ENCODE measurements at places on chromosomes 3 and 15.

GRCh38 chr3:59463253-59463652 is 413.4 kb upstream of the CFAP20DC start:
- no peak for DNase-seq

- no peak for DNase-seq
These were observed 28.3 kb downstream of the PTH1R start for GRCh38 chr3:46905661-46906451.

- DNase-seq, result no peak
These were observed 149.9 kb upstream of the RASGRP1 start for GRCh38 chr15:38714309-38715072.

DNA sequence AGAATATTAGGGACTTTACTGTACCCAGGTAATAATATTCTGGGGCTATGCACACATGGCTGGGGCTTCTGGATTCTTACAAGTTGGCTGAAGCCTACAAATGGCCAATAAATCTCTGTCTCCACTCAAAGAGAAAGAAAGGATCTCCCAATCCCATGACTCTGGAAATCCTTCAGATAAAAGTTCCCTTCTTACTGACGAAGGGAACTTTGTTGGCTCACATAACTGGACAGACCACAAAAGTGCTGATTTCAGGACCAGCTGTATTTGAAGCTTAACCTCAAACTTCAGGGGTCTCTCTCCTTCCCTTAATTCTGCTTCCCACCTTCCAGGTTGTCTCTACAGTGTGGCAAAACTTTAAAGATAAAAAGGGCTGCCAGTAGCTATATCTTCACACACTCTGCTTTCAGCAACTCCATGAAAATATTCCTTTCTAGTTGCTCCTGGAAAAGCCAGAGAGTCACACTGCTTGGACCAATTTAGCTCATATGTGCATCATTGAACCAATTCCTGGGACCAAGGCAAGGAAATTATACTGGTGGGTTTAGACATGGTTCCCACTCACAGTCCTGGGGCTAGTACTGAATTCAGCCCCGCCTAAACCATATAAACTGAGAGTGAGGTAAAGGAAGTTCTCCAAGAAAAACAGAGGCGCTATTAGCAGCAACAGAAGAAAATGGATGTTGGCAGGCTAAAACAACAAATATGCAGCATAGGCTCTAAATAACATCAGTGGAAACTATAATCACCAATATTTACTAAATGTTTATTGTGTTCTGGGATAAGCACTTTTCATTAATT is 290.0 kb upstream of the GADL1 start:
- no peak for DNase-seq

- DNase-seq, result no peak
These were observed 111.3 kb downstream of the MBNL1 start for GRCh38 chr3:152380043-152380442.

DNA sequence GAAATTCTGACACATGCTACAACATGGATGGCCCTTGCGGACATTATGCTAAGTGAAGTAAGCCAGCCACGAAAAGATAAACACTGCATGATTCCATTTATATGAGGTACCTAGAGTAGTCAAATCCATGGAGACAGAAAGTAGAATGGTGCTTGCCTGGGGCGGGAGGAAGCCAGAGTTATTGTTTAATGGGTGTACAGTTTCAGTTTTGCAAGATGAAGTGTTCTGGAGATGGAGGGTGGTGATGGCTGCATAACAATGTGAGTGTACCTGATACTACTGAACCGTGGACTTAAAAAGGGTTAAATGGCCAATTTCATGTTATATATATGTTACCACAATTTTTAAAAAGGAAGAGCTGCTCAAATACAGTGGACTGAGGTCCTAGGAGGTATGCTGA is 66.9 kb downstream of the SEMA5B start:
- no peak for DNase-seq

DNA sequence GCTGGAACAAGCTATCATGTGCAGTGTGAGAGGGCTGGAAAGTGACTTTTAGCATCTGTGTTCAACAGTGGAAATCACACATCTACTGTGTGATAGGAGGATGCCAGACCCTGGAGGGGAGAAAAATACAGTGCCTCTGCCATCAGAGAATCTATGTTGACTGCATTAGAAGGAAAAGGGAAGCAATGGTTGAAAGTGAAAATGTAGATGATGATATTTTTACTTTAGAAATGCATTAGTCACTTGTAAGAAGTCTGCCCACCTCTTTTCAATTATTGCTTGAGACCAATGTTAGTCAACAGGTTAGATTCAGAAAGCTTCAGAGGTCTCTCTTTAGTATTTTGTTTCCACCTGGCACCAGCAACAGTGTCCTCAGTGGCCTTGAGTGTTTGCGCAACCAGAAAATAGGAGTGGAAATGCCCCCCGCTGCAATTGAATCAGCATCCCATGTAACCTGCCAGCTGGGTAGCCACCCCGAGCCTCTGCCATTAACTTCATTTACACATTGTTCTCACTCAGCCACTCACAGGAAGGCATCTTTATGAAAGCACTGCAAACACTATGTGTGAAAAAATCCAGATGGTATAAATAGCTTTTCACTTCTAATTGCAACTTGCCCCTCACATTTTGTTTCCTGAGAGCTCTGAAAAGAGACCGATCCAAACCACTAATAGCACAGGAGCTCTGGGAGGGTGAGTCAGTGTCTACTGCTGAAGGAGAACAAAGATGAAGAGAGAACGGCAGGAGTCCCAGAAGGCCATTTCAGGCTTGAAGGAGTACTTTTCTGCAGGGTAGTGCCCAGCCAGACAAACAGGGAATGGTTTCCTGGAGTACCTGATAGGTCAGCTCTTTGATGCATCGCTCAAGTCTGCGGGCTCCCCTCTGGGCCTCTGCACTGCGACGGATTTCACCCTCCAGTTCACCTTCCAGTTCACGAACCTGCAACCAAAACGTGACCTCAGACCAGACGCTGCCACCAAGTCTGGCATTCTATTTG is 92.1 kb downstream of the HHLA2 start:
- no peak for DNase-seq

DNA sequence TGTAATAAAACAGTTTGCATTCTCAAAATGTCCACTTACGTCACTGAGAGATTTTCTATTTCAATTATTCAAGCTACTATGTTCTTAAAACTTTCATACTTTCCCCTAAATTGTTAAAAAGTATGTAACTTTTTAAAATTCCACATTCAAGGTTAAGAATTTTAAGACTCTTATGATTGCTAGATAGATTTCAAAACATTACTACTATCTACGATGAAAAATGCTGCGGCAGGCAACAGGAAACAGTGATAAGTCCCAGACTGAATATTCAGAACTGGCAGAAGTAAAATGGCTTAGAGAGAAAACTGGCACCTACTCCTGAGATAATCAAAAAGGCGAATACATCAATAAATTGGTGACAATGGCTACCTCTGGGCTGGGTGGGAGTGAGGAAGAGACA is 16.2 kb downstream of the ATP13A3 start:
- no peak for DNase-seq
